ENCODE measurements at places on chromosomes 7 and 10.

DNA sequence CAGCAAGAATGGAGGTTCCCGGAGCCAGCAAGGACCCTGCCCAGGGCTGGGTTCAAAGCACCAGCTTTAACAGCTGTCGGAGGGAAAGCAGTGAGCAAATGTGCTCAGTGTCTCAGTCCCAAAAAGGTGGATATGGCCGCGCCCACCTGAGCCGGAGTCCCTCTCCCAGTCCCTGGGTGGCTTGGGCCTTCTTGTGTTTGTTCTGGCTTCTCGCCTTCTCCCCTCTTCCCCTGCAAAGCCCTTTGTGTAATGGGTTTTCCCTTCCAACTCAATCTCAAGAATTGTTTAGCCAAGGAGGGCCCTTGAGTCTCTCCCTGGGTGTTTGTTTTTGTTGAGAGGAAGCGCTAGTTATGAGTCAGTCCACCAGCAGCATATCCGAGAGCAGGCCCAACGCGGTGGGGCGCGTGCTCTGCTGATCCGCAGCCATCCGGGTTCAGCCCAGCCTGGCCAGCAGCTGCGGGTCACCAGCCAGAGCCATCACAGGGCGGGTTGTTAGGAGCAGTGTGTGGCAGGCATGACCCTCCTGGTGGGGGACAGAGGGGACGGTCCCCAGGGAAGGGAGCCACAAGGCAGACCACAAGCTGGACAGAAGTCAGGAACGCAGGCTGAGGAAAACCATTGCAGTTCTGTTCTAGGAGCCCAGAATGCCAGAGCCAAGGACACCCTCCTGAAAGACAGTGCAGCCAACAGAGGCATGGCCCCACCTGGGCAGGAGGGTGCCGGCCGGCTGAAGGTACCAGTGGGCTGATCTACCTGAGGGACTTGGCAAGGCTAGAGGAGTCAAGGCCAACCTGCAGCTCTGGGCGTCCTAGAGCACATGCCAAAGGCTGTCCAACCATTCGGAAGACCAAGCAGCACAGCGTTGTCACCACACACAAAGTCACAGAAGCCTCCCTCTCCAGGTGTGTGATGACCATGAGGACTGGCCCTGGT is 21.3 kb downstream of the CALML3 start:
- peak; percentile 37 for DNase-seq

DNA sequence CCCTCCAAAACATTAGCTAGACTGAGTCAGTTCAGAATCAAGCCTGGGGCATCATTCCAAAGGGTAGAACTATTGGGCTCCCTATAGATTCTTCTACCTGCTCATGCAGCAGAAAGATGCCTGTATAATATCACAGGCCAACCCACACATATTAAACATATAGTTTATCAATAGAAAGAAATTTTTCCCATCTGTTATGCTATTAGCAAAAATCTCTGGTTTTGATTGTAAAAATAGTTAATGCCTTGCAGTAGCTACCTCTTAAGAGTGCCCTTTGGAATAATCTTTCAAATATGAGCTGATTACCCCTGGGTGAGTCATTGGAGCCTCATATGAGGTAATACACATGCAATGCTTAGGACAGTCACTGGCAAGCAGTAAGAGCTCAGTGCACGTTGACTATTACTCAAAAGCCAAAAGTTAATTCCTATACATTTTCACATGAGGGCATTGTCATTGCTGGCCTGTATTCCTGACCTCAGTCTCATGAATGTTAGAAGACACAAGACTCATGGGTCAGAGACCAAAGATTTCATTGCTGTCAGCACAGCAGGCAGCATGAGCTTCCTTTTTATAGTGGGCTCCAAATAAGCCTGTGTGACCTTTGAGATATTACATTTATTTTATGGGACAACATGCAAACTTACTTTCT is 180.0 kb downstream of the FGFR2 start:
- peak; percentile 51 for DNase-seq

DNA sequence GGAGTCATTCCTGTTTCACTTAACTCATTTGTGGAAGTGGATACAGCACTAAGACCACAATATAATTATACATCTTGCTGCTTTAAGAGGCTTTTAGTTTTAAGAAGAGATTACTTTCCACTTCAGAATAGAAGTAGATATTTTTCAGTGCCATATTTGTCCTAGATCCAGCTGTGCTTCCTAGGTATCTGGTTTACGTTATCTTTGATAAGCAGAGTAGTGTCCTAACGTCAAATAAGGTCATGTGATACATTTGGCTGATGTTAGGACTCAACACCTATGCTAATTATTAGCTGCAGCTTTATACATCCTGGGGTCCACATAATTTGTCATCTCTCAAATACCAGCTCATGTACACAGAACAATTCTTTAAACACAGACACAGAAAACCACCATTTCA is 196.2 kb upstream of the SMIM30 start:
- no peak for DNase-seq

- no peak for DNase-seq
These were observed 884 bp upstream of the PRF1 start for GRCh38 chr10:70603449-70603801.

DNA sequence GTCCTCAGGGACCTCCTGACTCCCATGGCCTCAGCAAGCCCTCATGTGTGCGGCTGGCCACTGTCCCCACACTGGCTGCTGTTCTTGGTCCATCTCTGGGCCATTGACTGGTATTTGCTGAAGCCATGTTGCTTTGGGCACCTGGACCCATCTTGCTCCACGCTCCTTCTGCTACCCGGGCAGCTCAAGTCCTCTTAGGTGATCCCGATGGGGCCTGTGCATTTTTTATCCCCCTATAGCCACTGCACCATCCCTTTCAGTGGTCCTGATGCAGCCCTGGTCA is 16.7 kb downstream of the RAMP3 start:
- DNase-seq: no peak

- DNase-seq: peak; percentile 26
These were observed 60.2 kb downstream of the NRP1 start for GRCh38 chr10:33274096-33274785.

DNA sequence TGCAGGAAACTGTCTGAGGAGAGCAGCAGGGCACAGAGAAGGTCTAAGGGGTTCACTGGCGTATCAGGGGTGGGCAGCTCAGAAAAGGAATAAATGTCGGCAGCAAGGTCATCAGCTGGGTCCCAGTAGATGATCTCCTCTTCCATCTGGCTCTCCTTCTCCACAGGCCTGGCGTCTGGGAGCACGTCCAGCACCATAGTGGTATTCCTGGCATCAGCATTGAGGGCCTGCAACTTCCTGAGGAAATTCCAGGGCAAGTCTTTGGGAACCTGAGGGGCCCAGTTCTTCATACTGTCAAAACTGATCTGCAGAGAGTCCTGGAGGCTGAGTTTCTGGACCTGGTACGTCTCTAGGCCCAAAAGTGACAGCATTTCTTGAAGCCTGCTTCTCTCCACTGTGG is 9.6 kb upstream of the MRPS24 start:
- peak; percentile 34 for DNase-seq

- DNase-seq: no peak
These were observed 1.2 kb downstream of the BRAF start for GRCh38 chr7:140923358-140924006.

GRCh38 chr10:126521399-126521798 is 133.1 kb upstream of the ADAM12 start:
- DNase-seq: no peak

DNA sequence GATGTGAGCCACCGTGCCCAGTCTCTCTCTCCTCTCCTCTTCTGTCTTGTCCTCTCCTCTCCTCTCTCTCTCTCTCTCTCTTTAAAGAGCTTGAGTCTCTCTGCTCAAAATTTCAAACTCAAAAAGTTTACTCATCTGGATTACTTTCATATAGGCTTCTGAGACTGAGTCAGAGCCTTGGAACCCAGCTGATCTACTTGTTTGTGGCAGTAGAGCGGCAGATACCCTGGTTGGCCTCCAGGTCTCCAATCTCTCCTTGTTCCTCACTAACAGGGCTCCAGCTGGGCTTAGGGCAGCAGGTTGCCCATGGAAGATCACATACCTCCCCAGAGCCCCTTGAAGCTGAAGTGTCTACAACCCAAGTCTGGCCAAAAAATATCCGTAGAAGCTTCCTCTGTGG is 51.0 kb downstream of the HHEX start:
- DNase-seq: no peak

GRCh38 chr7:2313450-2314208 is 612 bp downstream of the SNX8 start:
- no peak for DNase-seq

GRCh38 chr10:54800741-54801421 is at the start of gene PCDH15:
TSS of gene PCDH15 (minus strand) at chr10:54801231. CDS start at chr10:54664262, 136,969 bp downstream.
- DNase-seq: peak; percentile 41

DNA sequence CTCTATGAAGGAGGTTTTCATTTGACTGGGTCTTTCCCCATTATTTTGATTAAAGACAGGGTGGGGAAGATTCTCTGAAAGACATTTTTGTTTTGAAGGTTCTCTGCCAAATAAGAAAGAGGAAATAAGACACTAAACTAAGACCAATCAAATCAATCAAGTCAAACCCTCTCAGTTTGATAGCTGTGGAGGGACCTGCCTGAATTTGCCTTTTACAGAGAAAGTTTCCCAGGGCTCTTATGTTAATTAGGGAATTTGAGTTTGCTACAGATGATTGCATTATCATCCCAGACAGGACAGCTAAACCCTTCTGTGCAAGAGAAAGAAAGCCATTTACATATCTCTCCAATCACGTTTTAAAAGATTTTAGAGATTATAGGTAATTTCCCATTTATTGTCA is 80.0 kb downstream of the CSTF2T start:
- no peak for DNase-seq

DNA sequence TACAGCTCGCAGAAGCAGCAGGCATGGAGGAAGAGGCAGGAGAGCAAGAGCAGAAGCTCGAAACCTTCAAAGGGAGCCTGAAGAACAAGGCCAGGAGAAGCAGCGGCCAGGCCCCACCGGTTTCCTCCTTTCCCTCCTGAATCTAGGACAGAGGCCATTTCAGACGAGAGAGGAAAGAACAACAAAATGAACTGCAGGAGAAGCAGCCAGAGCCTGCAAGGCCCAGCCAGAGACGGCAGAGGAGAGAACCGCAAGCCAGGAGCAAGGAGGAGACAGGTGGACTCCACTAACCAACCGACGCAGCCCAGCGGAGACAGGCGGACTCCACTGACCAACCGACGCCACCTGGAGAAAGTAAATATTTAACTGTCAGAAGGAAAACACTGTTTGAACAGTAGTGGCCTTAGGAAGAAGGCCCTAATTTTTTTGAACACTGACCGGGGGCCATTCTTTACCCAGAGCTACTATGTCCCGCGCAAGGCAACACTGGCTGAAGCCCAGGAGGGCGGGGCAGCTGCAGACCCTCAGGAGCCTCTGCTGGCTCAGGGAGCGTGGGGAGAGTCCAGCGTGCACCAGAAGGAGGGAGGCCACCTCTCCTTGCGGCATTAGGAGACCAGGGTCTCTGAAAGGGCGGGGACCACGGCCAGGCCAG is 559.2 kb downstream of the PTPRN2 start:
- DNase-seq: no peak

- DNase-seq: peak; percentile 26
These were observed 26.9 kb upstream of the TRIM56 start for GRCh38 chr7:101058355-101058754.

GRCh38 chr7:47968847-47969774 is 10.3 kb downstream of the HUS1 start:
- DNase-seq: peak; percentile 67

- no peak for DNase-seq
These were observed 222.1 kb downstream of the ARL4A start for GRCh38 chr7:12909483-12909882.

- no peak for DNase-seq
These were observed 123.1 kb upstream of the CCDC6 start for GRCh38 chr10:60029475-60029874.

DNA sequence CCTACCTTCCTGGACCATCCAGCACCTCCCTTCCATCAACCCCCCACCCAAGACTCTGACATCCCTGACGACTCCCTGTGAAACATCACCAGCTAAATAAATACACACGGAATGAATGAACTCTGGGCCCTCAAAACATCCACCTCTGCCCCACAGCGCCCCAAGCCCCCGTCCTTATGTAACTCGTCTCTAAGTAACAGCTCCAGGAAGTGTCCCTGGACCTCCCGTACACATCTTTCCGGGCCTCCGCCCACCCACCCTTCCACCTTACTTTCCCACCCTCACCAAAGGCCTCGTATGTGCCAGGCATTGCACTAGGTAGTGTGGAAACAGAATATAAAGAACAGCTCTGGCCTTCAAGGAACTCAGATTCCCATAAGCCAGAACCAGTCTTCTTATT is 27.7 kb upstream of the SLIT1 start:
- DNase-seq: no peak

- DNase-seq: no peak
These were observed 421.2 kb downstream of the IPMK start for GRCh38 chr10:57846307-57847065.

DNA sequence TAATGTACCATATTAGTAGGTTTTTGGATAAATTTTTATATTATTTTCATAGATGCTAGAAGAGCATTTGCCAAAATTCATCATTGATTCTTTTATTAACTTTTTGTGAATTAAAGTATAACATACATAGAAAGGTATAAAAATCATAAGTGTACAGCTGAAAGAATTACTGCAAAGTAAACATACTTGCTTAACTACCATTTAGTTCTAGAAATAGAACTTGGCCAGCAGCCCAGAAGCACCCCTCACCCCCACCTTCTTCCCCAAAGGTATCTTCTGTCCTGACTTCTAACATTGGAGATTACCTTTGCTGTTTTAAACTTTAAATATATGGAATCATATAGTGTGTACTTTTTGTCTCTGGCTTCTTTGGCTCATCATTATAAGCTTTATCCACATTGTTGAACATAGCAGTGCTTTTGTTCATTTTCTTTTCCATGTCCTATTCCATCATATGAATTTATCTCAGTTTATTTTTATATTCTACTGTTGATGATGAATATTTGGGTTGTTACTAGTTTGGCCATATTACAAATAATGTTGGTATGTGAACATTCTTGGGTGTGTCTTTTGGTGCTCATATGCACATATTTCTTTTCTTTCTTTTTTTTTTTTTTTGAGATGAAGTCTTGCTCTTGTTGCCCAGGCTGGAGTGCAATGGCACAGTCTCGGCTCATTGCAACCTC is 142.8 kb downstream of the ADK start:
- peak; percentile 79 for DNase-seq

DNA sequence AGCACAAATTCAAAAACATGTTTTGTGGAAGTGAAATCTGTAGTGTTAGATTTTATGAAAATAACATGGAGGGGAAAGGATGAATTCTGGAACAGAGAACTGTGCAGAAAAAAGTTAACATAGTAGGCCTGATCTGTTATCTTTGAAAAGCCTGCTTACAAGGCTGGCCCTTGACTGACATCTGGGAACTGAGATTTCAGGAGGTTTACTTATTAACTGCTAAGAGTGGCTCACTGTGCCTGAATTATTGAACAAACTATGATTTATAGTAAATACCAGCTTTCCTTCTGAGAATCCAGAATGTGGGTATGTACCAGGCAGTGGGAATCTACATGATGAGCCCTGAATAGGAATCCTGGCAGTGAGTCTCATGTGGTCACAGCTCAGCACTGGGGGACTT is 30.5 kb downstream of the NSUN6 start:
- DNase-seq: no peak

DNA sequence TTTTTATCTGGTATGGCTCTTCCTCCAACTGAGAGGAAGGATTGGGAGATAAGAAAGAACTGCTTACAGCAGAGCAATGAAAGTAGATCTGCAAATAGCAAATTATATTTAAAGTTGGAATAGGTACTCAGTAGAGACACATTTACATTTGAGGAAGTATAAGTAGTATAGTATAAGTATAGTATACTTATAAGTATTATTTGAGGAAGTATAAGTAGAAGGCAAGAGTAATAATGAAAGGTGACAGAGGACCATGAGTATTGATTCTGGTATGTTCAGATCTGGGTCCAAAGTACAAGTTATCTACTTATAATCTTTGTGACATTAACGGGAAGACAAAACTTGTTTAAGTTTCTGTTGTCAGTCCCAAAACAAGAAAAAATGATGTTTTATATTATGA is 527.6 kb upstream of the SORCS1 start:
- no peak for DNase-seq
